Immature natural killer cell (primary cell): ENCODE measurements at places on chromosomes 3 and 15. TPM values are rescaled to one million over a fixed set of nuclear protein-coding genes. Genes with fewer than 3 reads are reported as not detected.

Gene HIGD2B
- not detected for polyA plus RNA-seq

Gene USP3
- 24.7 TPM for polyA plus RNA-seq

Gene MYD88
- 94.0 TPM for polyA plus RNA-seq

Gene SACM1L
- polyA plus RNA-seq, result 33.8 TPM

Gene ROPN1
- polyA plus RNA-seq, result not detected

Gene ARPIN
- polyA plus RNA-seq, result 0.23 TPM

Gene SNRK
- polyA plus RNA-seq, result 38.4 TPM

Gene TRPM1
- polyA plus RNA-seq, result not detected

Gene IL17RE
- polyA plus RNA-seq, result not detected

Gene CLDN16
- not detected for polyA plus RNA-seq

Gene MUC20
- polyA plus RNA-seq, result 1.2 TPM

Gene OXTR
- polyA plus RNA-seq, result not detected

Gene MON1A
- polyA plus RNA-seq, result 12.1 TPM

Gene COLQ
- 27.8 TPM for polyA plus RNA-seq

Gene C3orf62
- 1.5 TPM for polyA plus RNA-seq

Gene GOLGA6L7
- polyA plus RNA-seq, result not detected

Gene MTFMT
- 17.9 TPM for polyA plus RNA-seq

Gene LRRC31
- polyA plus RNA-seq, result not detected

Gene RLBP1
- 0.35 TPM for polyA plus RNA-seq

Gene NANOGP8
- not detected for polyA plus RNA-seq

Gene MOBP
- polyA plus RNA-seq, result not detected

Gene SV2B
- polyA plus RNA-seq, result not detected

Gene B3GNT5
- 1.1 TPM for polyA plus RNA-seq

Gene MCTP2
- polyA plus RNA-seq, result 83.7 TPM

Gene STAC
- polyA plus RNA-seq, result not detected

Gene DPPA2
- polyA plus RNA-seq, result not detected

Gene CLEC3B
- polyA plus RNA-seq, result 1.7 TPM

Gene CD200R1
- 1.7 TPM for polyA plus RNA-seq

Gene C3orf49
- polyA plus RNA-seq, result not detected

Gene CLK3
- polyA plus RNA-seq, result 82.1 TPM

Gene PAQR5
- not detected for polyA plus RNA-seq

Gene A4GNT
- not detected for polyA plus RNA-seq

Gene FGF7
- not detected for polyA plus RNA-seq

Gene LRTM1
- polyA plus RNA-seq, result not detected

Gene CD200
- polyA plus RNA-seq, result not detected

Gene LDHAL6B
- polyA plus RNA-seq, result not detected

Gene SERPINI2
- polyA plus RNA-seq, result not detected

Gene SAXO2
- polyA plus RNA-seq, result 2.3 TPM

Gene LRRK1
- polyA plus RNA-seq, result not detected

Gene ESYT3
- not detected for polyA plus RNA-seq

Gene SLC22A14
- polyA plus RNA-seq, result not detected
